ENCODE measurements at places on chromosomes 13 and 19.

- DNase-seq = no peak
These were observed 1492.8 kb downstream of the UQCRFS1 start for GRCh38 chr19:27720155-27720554.

DNA sequence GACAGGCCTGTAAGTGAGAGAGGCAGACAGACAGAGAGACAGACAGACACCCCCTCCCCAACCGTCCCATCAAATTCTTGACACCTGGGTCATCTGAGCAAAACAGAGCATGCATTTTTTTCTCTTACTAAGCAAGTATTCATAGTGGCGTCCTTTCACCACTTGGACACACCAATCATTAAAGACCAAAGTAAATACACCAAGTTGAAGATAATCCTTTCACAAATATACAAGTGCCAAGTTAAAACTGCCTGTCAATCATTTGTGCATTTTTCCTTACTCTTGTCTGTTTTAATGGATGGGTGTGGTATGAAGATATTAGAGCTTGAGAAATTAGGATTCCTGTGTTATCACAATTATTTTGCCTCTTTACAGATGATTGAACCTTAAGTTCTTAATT, 337.3 kb downstream of the ATP8A2 start:
- no peak for DNase-seq

DNA sequence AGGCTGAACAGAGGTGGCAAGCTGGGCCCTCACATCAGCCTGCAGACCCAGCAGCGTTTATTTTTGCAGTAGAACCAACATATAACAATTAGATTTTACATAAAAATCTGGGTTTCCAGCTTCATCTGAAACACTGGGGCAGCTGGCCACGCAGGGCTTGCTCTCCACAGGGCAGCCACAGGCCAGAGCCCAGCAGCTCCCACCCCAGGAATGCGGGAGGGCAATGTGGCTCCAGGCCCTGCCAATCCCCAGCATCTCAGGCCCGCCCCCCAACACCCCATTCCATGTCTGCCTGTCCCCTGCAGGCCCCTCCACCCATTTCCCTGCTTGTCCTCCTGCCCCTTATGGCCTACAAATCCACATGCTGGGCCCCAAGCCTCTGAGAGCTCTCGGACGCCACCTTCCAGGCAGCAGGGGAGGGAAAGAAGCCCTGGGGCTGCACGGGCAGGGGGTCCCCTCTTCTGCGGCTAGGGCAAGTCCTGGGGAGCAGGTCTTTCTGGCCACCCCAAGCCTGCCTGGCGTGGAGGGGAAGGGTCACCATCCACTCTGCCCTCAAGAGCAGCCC, 15.0 kb upstream of the VSTM2B start:
- no peak for DNase-seq

DNA sequence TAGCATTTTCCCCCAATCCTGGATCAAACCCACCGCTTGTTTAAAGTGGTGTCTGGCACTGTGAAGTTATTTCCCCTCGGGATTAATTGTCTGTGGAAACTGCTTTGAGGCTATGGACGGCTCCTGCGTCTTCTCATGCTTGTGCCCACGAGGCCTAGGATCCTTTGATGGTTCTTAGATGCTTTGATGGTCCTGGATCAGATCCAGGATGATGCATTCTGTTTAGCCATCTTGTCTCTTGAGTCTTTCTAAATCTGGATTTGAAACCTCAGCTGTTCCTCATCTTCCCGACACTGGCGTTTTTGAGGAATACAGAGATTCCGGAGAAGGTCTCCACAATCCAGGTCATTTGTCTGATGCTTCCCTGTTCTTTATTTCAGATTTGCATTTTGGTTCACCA, 36.1 kb upstream of the USP29 start:
- no peak for DNase-seq

- DNase-seq = no peak
These were observed 440.8 kb downstream of the TDRD3 start for GRCh38 chr13:60837806-60838205.

- DNase-seq = no peak
These were observed 38.1 kb upstream of the SLC10A2 start for GRCh38 chr13:103104340-103104739.

- no peak for DNase-seq
These were observed 117.8 kb downstream of the NALCN start for GRCh38 chr13:101298517-101298916.

DNA sequence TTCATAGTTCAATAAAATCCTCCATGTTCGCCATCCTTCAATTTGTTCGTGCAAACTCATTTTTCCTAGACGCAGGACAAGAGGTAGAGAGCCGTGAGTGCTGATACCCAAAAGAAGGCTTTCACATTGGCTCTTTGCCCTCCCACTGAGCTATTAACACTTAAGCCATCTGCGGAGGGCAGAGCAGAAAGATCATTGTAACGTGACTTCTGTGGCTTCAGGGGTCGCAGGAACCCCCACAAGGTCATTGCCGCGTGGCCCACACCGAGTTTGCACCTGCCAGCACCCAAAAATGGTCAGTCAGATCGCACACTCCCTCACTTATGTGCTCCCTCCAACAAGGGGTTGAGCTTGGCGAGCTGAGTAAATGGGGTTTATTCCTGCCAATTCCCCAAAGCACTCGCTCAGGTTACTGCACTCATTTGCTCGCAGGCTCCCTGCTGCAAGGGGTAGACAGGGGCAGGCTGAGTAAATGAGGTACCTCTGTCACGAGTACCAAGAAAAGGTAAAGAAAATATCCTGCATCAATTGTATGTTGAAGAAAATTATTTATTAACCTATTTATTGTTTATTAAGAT, 144.1 kb downstream of the PRR20E start:
- no peak for DNase-seq

- DNase-seq = no peak
These were observed 24.2 kb upstream of the IGFL1 start for GRCh38 chr19:46205183-46205984.

GRCh38 chr19:40600570-40601133, 517 bp upstream of the LTBP4 start:
- no peak for DNase-seq

DNA sequence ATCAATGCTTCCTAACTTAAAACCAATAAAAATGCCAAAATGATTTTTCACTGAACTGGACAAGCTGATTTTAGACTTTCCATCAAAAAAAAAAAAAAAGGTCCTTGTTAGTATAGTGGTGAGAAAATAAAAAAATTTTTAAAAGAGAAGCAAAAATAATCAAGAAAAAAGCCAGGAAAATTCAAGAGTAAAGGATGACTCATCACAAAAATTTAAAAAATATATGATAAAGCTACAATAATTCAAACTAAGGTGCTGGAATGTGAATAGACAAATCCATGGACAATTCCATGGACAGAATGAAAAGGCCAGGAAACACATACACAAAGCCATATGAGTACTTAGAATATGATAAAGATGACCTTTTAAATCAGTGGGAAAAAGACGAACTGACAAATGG, 26.1 kb downstream of the ALG5 start:
- DNase-seq = no peak

DNA sequence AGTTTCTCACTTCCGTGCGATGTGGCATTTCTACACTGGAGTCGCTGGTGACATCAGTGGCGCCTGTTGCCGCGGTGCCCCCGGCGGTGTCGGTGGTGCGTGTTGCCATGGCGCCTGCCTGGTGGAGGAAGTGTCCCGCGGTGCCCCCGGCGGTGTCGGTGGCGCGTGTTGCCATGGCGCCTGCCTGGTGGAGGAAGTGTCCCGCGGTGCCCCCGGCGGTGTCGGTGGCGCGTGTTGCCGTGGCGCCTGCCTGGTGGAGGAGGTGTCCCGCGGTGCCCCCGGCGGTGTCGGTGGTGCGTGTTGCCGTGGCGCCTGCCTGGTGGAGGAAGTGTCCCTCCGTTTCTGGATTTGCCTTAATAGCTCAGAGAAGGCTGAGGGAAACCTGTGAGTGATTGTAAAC, 127.6 kb downstream of the KDM4B start:
- no peak for DNase-seq

DNA sequence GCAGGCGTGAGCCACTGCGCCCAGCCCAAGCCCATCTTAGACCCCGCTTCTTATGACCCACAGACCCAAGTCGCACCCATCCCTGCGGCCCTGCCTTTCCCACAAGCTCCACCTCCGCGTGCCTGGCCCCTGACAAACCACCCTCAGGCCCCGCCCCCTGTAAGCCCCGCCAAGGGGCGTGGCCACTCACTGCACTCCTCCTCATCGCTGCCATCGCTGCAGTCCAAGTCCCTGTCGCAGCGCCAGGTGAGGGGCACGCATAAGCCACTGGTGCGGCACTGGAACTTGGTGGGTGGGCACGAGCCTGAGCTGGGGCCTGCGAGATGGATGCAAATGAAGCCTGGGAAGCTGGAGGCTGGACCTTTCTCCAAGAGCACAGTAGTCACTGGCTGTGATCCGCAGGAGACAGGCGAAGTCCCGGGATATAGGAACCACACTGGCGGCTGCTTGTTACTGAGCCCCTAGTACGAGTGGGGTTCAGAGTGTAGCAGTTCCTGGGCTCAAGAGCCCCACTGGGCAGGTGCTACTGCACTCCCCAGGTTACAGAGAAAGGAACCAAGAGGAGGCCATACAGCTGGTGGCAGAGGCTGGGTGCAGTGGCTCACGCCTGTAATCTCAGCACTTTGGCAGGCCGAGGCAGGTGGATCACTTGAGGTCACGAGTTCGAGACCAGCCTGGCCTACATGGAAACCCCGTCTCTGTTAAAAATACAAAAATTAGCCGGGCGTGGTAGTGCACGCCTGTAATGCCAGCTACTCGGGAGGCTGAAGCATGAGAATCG, 3.1 kb downstream of the CD320 start:
- no peak for DNase-seq

- DNase-seq = no peak
These were observed 221.8 kb downstream of the LACC1 start for GRCh38 chr13:44101347-44102083.

GRCh38 chr13:56953965-56954364, 186.8 kb upstream of the PRR20A start:
- DNase-seq = no peak

DNA sequence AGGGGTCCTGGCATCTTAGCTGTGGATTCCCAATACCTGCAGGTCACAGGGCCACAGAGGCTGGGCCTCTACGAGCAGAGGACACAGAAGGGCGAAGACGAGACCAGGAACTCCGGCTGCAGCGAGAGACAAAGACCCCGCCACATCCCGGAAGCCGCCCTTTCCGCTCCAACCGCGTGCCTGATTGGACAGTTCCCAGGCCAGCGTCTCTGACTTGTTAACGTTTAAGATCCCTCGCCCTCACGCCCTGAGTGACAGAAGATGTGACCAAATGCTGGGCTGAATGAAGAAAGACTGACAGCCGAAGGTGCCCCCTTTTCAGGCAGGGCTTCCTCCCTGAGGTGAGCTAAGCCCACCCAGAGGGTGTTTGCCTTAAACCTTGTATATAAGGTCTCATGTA, at the start of gene ZNF98:
ZNF98 (minus strand) TSS at position 136 of the 400 bp plus-strand sequence; CDS start at position 14, 122 bp downstream.
- no peak for DNase-seq

- no peak for DNase-seq
These were observed 110.7 kb upstream of the UQCRFS1 start for GRCh38 chr19:29323440-29324290.

DNA sequence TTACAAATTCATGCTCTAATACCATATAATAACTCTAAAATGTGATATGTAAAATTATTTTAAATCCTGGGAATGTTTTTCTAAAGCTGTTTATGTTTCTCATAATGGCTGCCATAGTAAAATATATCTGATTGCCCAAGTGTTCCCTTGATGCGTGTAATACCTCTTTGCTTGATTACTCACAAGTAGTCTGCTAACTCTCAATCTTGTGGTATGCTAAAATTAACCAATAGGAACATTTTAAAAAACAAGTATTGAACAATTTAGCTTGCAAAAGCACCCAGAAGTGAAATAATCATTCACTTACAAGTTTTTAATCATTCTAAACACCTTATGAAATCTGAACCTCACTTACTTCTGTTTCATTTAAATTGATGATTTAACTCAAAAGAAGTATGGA, 386.0 kb upstream of the ATXN8OS start:
- DNase-seq = no peak

- no peak for DNase-seq
These were observed 38.6 kb upstream of the TSHZ3 start for GRCh38 chr19:31387717-31388301.

DNA sequence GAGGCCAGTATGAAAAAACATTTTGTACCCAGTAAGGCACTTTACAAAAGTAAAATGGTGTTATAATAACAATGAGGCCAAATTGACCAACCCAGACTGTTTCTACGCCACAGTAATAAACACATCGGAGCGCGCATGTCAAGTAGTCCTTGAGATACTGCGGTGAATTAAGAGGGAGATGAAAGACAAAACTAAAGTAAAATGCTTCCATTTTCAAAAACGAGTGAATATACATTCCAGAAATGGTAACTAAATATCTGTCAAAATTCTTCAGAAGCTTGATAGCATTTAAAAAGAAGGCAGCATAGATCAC, 19.0 kb downstream of the N4BP2L1 start:
- DNase-seq = no peak

GRCh38 chr13:109357751-109358471, 428.5 kb downstream of the IRS2 start:
- DNase-seq = no peak

DNA sequence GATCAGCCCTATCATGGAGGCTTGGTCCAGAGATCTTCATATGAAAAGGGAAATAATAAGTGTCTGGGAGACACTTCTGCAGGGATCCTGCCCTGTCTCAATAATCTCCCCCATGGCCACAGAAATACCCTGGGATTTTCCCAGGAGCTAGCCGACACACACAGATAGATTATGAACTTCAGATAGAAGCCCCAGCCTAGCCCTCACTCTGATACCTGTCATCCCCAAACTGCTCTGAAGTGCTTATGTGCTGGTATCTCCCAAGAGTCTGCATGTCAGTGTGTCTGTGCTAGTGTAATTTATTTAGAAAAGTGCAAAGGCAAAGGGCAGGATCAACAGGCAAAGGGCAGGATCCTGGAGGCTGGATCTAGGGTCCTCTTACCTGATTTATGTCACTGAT, 38.7 kb upstream of the ZNF766 start:
- no peak for DNase-seq

- DNase-seq = no peak
These were observed 252.5 kb downstream of the OXGR1 start for GRCh38 chr13:96741779-96742178.

- DNase-seq = no peak
These were observed 48.9 kb upstream of the TNFSF11 start for GRCh38 chr13:42525035-42525504.

DNA sequence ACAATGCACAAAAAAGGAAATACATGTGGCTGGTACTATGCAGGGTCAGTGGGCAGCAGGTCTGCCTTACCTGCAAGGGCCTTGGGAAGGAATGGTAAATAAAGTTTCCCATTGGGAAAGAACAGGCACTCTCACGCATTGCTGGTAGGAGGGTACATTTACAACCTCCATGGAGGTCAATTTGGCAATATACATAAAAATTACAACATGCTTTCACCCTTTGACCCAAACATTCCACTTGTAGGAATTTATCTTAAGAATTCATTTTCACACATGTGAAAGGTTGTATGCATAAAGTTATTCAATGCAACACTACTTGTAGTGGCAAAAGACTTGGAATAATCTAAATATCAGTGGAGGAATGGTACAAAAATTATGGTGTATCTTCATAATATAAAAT, 216.4 kb downstream of the DLEU7 start:
- DNase-seq = no peak

Data from activated CD4-positive, CD25-positive, alpha-beta regulatory T cell treated with anti-CD3 and anti-CD28 coated beads, Interleukin-2, amount 50 U/mL, for 16 hours (primary cell).